ENCODE measurements at places on chromosomes 12 and 14.

DNA sequence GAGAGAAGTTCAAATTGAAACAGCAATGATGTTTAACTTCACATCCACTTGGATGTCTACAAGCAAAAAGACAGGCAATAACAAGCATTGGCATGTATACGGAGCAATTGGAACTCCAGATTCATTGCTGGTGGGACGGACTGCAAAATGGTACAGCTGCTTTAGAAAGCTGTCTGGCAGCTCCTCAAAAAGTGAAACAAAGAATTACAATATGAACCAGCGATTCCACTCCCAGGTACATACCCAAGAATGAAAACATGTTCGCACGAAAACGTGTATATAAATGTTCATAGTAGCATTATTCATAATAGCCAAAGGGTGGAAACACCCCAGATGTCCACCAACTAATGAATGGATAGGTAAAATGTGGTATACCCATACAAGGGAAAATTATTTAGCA, 125.7 kb downstream of the HMGA2 start:
- no peak for DNase-seq

- no peak for DNase-seq
These were observed 6.8 kb upstream of the LHX5 start for GRCh38 chr12:113478351-113479011.

GRCh38 chr12:106582641-106583230, at the start of gene RFX4:
Gene RFX4 (plus strand): TSS chr12:106583004. CDS start chr12:106583321, 317 bp downstream.
- DNase-seq, result no peak

DNA sequence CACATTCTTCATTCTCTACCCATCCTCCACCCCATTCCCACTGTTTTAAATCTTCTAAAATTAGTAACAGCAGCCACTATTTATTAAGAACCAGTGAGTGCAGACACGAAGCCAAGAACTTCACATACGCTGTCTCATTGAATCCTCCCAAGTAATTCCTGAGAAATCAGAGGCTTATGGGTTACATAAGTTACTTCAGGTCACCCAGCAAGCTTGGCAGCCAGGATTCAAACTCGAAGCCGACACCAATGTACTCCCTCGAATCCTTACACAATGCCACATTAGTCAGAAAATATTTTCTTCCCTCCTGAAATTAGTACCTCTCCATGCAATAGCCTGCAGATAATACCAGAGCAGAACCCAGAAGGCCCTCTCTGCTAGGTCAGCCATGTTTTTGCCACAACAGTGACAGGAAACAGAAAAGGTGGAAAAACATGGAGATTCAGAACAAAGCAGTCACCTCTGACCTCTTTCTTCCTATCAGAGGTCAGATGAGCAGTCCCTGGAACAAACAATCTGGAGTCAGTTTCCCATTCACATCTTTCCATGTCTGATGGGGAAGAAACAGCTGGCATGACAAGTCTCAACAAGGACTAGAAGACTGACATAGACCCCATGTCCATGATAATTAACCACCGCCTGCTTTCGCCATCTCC, 16.4 kb downstream of the NID2 start:
- DNase-seq, result peak; percentile 95

GRCh38 chr14:62347562-62348011, 585.4 kb downstream of the SNAPC1 start:
- no peak for DNase-seq

DNA sequence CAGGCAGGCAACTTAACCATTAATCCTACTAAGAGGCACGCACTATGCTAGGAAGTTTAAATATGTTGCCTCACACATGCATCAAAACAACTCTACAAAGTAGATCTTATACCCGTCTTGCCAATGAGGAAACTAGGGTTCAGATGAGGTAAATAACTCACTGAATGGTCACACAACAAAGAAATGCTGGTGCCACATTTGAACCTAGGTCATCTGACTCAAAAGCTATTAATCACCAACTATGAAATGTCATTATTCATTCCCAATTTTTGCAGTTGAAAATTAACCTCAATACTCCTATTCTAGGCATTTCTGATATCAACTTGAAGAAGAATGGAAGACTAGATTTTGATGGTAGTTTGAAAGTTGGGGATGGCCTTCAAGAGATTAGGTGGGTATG, 2.8 kb upstream of the PYROXD1 start:
- no peak for DNase-seq

DNA sequence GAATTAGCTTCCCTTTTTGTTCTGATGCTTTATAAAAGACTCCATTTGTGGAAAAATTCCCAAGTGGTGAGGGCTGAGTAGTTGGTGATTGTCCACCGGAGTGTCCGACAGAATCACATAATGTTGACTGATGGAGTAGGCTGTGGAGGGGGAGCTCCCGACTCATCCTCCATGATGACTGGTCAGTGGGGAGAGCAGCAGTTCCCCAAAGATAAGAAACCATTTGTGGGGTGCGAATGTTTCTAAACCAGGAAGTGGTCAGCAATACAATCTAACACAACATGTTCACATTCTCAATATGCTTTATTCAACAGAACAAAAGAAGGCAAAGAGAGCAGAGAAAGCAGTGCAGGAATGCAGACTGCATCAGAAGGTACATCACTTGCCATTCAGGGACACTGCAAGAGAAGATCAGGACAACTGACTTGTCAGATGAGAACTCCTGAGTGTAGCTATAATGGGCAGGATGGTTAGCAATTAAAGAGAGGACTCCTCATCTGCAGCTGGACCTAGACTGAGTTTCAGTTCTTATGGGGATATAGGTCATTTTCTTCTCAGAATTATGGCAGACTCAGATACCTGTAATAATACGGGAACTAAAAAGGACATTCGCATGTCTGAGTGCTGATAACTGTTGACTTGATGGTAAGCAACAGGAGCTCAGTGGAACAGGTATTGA, 5.4 kb downstream of the KRT6B start:
- no peak for DNase-seq

DNA sequence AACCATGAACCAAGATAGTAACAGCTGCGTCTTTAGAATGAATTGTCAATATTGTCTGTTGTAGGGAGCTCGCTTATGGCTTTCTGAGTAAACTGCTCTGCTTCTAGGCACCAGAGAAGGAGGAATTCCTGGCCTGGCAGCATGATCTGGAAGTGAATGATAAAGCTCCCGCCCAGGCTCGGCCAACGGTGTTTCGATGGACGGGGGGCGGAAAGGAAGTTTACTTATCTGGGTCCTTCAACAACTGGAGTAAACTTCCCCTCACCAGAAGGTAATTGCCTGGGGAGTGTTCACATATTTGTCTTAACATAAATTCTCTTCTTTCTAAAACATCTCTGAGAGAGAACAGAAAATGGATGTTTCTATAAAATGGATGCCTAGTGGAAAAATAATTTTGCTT, 4.3 kb downstream of the PRKAB1 start:
- no peak for DNase-seq

GRCh38 chr12:116454076-116454475, 105.1 kb upstream of the MAP1LC3B2 start:
- DNase-seq, result no peak

- peak; percentile 33 for DNase-seq
These were observed 280.6 kb upstream of the PWP1 start for GRCh38 chr12:107404981-107405380.

- no peak for DNase-seq
These were observed 89.7 kb downstream of the TMTC1 start for GRCh38 chr12:29694002-29694401.

GRCh38 chr14:68282479-68283377, 463.1 kb downstream of the RAD51B start:
- DNase-seq, result no peak

DNA sequence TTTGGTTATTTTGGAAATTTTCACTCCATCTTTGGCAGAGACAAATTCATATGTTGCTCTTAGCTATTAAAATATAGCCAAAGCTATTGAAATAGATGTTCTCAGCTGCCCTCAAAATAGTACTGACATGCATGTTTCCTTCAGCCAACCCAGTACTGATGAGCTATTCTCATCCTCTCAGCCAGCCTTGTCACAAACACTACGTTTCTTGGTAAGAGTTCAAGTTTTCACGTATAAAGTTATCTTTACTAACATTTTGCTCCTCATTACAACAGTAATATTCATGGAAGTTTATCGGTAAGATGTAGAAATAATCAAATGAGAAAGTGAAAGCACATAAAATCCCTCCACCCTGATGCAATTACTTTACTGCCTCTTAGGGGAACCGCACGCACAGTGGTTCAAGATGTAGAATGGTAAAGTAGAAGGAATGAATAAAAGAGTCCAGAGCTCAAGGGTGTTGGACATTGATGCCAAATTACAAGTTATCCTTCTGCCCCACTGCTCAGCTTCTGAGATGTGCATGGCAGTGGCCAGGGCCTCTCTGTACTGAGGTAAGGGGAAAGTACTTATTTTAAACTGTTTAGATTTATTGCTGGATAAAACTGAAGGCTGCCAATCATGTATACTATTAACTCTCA, 20.7 kb downstream of the GCH1 start:
- DNase-seq, result peak; percentile 39

- DNase-seq, result peak; percentile 35
These were observed 350.7 kb downstream of the RMST start for GRCh38 chr12:97813301-97813700.

GRCh38 chr12:131353826-131354225, 357.1 kb upstream of the SFSWAP start:
- no peak for DNase-seq

GRCh38 chr14:62687818-62688217, 357.4 kb downstream of the KCNH5 start:
- DNase-seq, result no peak

- no peak for DNase-seq
These were observed 94.5 kb downstream of the PLXNC1 start for GRCh38 chr12:94242901-94243300.

- no peak for DNase-seq
These were observed 608.5 kb downstream of the TMEM121 start for GRCh38 chr14:106134886-106135285.

- DNase-seq, result no peak
These were observed 60.8 kb upstream of the MED13L start for GRCh38 chr12:116338064-116338846.

- no peak for DNase-seq
These were observed 178.6 kb upstream of the EEA1 start for GRCh38 chr12:93107514-93108312.

DNA sequence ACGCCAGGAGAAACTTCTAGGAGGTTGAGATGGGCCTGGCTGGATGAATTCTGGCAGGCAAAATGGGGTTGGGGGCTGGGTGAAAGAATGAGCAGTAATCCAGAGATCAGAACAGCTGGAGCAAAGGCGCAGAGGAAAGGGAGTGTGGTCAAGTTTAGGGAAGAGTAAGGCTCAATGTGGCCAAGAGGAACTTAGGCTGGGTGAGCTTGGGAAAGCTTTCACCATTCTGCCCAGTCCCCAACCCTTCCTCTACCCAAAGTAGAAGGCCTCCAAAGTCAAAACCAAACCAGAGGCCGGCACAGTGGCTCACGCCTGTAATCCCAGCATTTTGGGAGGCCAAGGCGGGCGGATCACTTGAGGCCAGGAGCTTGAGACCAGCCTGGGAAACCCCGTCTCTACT, 10.2 kb upstream of the RABGGTA start:
- DNase-seq, result no peak

DNA sequence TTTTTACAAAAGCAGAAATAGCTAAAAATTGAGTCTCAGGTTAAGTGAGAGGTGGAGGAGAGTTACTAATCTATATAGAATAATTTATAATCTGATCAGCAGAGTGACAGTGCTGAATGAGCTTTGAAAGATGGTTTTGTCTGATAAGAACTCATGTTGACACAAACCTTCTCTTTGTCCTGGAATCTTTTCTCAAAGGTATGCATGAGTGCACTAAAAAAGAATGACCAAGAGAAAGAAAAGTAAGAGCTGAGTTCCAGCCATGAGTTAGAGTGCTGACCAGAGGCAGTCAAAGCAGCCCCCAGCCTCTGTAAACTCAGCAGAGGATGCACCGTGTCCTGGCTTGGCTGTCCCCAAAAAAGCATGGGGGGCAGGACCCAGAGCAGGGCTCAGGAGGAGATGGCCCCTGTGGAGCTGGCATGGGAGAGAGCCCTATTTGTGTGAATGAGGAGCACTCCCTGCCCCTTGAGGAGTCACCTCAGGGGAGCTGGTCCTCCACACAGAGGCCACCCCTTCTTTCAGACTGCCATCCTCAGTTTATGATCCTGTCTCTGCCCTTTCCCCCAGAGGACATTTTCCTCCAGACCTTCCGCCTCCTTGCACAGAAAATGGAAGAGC, 129.8 kb downstream of the SEC23A start:
- no peak for DNase-seq

- no peak for DNase-seq
These were observed 68.3 kb upstream of the TRHDE start for GRCh38 chr12:72203764-72204335.

- DNase-seq, result no peak
These were observed at the start of gene KRT79 for GRCh38 chr12:52833922-52834726. Gene KRT79 (minus strand): TSS chr12:52834311. CDS start chr12:52834260, 51 bp downstream.

- DNase-seq, result no peak
These were observed 64.7 kb downstream of the ZNF641 start for GRCh38 chr12:48285751-48286650.

GRCh38 chr14:104130974-104131651, 7.3 kb upstream of the KIF26A start:
- DNase-seq, result no peak

DNA sequence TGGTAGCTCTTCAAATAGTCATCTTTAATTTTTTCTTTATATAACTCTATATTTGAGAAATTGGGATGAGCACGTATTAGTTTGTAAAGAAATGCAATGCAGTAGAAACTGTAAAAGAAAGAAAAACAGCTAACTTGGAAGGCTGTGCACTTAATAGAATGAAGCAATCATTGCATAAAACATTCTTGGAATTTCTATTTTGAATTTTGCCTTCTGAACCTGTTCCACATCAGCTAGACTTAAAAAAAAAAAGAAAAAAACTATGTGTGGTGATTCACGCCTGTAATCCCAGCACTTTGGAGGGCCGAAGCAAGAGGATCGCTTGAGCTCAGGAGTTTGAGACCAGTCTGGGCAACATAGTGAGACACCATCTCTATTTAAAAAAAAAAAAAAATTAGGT, 29.4 kb downstream of the SCN8A start:
- DNase-seq, result peak; percentile 79

Data from fibroblast of upper back skin (primary cell).